ENCODE measurements at places on chromosomes 2 and 18.

DNA sequence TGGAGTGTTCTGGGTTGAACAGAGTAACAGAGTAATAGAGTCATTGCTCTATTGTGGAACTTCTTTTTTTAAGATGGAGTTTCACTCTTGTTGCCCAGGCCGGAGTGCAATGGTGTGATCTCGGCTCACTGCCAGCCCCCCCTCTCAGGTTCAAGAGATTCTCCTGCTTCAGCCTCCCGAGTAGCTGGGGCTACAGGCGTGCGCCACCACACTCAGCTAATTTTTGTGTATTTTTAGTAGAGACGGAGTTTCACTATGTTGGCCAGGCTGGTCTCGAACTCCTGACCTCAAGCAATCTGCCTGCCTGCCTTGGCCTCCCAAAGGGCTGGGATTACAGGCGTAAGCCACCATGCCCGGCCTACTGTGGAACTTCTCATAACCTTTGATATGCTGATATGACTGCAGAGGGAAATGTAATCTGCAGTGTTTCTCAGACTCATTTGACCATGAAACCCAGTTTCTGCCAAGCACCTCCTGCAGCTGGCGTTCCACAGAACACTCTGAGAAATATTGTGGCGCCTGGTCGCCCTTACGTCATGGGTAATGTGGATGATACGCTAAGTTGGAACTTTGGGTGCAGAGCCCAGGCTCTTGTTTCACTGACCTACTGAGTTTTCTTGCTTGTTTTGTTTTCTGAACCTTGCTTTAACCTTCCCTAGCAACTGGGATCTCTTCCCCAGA, 213.8 kb downstream of the BCL2 start:
- no peak for DNase-seq
- no peak overlapping the region for H3K27ac ChIP-seq
- no peaks in the 10 kb centered on the region for H3K4me1 ChIP-seq
- no peaks in the 10 kb centered on the region for H3K36me3 ChIP-seq

DNA sequence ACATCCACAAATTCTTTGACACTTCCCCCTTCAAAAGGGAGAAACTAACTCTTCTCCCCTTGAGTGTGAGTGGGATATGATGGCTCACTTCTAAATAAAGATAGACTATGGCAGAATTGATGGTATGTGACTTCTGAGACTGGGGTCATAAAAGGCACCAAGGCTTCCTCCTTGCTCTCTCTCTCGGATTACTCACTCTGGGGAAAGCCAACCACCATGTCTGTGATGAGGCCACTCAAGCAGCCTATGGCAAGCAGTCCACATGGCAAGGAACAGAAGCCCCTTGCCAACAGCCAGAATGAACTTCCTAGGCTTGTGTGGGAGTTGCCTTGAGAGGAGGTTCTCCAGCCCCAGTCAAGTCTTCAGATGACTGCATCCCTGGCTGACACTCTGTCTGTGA, 43.6 kb downstream of the KIAA2012 start:
- H3K27ac ChIP-seq = no peak overlapping the region
- H3K4me3 ChIP-seq = no peak overlapping the region

GRCh38 chr2:135475128-135475527, 55.9 kb downstream of the ZRANB3 start:
- H3K4me3 ChIP-seq = no peak overlapping the region
- no peak for DNase-seq
- no peaks in the 10 kb centered on the region for H3K36me3 ChIP-seq
- no peak overlapping the region for H3K27ac ChIP-seq
- H3K27me3 ChIP-seq = no peaks in the 10 kb centered on the region
- H3K4me1 ChIP-seq = no peaks in the 10 kb centered on the region

- no peak for DNase-seq
- H3K36me3 ChIP-seq = no peaks in the 10 kb centered on the region
- no peak overlapping the region for H3K27ac ChIP-seq
These were observed 148.7 kb downstream of the AGAP1 start for GRCh38 chr2:235642446-235643098.

GRCh38 chr2:117771969-117772630, 42.4 kb upstream of the DDX18 start:
- DNase-seq = no peak
- no peak overlapping the region for H3K27ac ChIP-seq
- no peaks in the 10 kb centered on the region for H3K27me3 ChIP-seq
- no peaks in the 10 kb centered on the region for H3K36me3 ChIP-seq
- no peak overlapping the region for H3K4me3 ChIP-seq
- no peaks in the 10 kb centered on the region for H3K4me1 ChIP-seq

GRCh38 chr2:217685255-217685605, 317.6 kb downstream of the TNS1 start:
- no peaks in the 10 kb centered on the region for H3K36me3 ChIP-seq
- H3K27ac ChIP-seq = no peak overlapping the region
- H3K4me1 ChIP-seq = no peaks in the 10 kb centered on the region
- no peaks in the 10 kb centered on the region for H3K27me3 ChIP-seq
- H3K4me3 ChIP-seq = no peak overlapping the region
- peak; percentile 39 for DNase-seq

DNA sequence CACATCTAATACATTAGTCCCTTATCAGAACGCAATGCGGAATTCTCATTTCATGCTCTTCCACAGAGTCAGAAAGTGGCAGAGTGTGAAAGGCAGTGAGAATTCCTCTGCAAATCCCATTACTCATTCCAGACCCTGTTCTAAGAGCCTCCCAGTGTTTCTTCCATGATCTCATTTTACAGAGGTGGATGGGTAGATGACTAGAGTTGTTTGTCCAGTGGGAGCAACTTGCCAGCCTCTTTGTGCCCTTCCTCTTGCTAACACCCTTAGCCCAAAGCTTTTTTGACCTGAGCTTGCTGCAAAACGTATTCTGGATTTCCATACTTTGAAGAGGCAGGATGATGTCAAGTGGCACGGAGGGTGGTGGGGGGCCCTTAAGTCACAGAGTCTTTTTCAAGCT, 467.7 kb upstream of the RGPD4 start:
- no peak for DNase-seq
- no peak overlapping the region for H3K4me3 ChIP-seq
- H3K4me1 ChIP-seq = no peaks in the 10 kb centered on the region
- no peak overlapping the region for H3K27ac ChIP-seq

Data from colonic mucosa (tissue), 4 donors.